ENCODE measurements at places on chromosomes 5 and 9.

- no peak for DNase-seq
These were observed 43.6 kb downstream of the GNAQ start for GRCh38 chr9:77987880-77988525.

DNA sequence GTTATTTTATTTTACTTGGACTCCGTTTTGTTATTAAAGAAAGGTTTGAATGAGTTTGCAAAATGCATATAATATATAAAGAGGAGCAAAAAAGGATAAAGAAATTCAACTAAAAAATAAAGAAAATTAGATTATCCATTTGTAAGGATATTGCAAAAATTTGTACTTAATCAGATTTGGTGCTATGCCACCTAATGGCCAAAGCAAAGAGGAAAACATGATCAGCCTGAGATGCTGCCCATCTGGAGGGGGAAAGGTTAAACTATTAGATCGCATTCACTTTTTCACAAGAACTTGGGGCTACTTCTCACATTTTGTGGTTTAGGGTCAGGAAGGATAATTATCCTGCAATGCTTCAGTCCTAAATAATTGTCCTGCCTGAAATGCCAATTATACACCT lies 350.6 kb downstream of the MLLT3 start:
- DNase-seq: no peak

- no peak for DNase-seq
These were observed 178.8 kb upstream of the KIF2A start for GRCh38 chr5:62127098-62127736.

- no peak for DNase-seq
These were observed 983.8 kb downstream of the CDH9 start for GRCh38 chr5:26054594-26054993.

DNA sequence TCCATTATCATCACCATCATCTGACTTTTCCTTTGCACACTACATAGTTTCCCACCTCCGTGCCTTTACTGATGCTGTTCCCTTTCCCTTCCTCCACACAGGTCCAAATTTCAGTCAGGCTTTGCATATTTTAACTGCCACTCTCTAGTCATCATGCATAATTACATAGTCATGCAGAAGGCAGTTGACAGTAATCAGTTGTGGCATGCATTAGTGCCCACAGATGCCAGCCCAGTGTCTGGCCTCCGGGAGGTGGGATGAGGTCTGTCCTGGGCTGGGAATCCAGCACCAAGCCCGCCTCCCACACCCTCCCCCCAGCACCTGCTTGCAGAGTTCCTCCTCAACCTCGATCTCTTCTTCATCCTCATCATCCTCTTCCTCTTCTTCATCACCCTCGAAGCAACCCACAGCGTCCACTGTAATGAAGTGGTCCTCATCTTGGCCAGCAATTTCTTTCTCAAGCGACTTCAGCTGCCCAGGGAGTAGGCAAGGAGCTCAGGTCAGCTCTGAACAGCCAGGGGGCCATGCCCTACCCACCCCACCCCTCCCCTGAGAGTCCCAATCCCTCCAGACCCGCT lies 8.8 kb downstream of the BBLN start:
- DNase-seq: no peak

DNA sequence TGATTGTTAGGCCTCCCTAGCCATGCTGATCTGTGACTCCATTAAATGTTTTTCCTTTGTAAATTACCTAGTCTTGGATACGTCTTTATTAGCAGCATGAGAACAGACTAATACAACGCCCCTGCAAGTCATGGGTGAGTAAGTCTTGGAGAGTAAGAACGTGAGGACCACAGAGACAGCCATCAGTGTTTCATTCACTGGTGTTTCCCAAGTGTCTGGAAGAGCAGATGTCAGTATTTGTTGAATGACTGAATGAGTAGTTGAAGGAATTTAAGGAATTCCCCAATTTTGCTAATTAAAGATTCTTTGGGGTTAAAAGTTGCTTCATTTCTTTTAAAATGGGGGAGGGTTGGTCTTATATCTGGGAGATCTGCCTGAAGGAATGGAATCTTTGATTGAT lies 178.8 kb downstream of the TRIO start:
- no peak for DNase-seq

DNA sequence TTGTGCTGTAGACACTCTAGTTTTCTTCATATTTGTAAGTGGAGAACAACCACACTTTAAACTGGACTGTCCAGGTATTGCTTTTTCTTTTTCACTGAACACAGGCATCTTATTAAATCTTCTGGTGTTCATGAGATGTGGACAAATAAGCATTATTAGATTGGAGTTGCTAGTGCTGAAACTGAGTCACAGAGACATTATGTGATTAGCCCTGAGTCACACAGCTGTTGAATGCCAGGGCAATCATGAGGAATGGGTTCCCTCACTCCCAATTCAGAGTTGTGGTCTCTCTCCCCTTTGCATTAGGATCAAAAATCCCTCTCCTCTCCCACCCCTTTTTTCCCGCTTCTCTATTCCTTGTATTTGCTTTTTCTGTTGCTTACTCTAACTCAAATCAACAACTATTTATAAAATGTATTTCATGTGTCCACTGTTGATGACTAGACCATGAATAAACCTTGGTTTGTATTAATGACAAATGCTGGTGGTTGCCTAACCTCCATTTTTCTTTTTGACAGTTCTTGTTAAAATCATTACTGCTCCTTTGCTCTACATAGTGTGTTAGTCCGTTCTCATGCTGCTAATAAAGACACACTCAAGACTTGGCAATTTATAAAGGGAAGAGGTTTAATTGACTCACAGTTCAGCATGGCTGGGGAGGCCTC lies 738.2 kb downstream of the BRINP1 start:
- no peak for DNase-seq

GRCh38 chr9:134918646-134919045 lies 934 bp upstream of the FCN1 start:
- DNase-seq: peak; percentile 69

DNA sequence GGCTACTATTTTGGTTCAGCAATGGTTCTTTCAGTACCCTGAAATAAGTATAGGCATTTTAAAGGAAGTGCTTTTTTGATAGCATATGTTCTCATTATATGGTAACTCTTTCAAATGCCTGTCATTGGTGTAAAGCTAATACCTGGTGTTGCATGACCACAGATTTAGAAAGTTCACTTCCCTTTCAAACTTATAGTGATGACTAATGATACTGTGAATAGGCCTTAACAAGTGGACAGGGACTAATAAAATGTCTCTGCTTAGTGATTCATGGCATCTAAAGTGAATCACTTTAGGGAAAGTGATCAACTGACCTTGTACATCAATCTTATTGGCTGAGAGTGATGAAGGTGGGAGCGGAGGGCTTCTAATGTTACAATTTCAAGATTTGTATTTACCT lies 21.6 kb downstream of the MRPL22 start:
- DNase-seq: no peak

GRCh38 chr5:175021321-175021720 lies 296.9 kb downstream of the MSX2 start:
- DNase-seq: no peak

GRCh38 chr5:175254155-175254554 lies 189.8 kb downstream of the DRD1 start:
- no peak for DNase-seq

DNA sequence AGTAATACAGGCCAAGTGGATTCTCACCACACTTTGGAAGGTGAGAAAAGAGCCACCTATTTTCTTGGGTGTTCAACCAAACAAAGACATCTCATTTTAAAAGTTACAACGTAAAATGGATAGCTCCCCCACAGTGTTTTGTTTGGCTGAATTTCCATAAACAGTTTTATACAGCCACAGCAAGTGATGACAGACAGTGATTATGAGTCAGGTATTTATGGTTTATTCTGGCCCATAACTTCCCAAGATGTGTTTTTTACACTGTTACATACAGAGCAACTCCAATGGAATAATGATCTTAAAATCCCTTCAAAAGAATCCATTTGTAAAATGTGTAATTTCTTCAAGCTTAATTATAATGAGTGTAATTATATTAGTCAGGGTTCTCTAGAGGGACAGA lies 421.3 kb downstream of the TLE1 start:
- DNase-seq: no peak

GRCh38 chr9:111483439-111483857 lies 735 bp downstream of the ECPAS start:
- DNase-seq: no peak
